ENCODE measurements at places on chromosomes 13 and 19.

DNA sequence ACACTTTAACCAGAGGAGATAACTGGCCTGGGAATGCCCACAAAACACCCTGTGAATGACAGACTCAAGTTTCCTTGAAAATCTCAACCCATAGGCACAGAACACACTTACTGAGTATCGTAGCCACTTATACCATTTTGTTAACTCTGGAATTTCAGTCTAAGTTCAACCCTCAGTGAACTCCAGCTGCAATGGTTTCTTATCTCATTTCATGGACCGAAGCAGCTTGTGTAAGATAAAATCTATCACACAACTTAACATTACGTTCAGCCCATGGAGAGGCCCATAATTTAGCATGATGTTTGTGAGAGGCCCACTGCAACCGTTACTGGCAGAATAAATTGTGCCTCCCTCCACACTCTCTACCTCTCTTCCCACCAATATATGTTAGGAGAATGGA, 323.0 kb downstream of the DNAJC15 start:
- DNase-seq = no peak

- no peak for DNase-seq
These were observed 23.5 kb downstream of the NFIC start for GRCh38 chr19:3389876-3390371.

DNA sequence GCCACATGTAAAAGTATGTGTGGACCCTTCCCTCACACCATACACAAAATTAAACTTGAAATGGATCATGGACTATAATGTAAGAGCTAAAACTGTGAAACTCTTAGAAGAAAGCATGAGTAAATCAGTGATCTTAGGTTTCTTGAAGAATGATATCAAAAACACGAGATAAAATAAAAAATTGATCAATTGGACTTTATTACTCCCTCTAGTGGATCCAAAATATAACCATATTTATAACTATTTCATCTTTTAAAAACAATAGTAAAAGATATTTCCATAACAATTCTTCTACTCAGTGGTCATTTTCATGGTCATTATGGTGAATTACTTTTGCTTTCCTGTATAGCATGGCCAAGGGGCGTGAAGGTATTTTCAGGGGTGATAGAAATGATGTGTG, 174.6 kb upstream of the LSM14A start:
- no peak for DNase-seq

- peak; percentile 75 for DNase-seq
These were observed 2.5 kb downstream of the LYL1 start for GRCh38 chr19:13100031-13100588.

GRCh38 chr13:41970022-41970421, 9.1 kb upstream of the VWA8 start:
- no peak for DNase-seq

DNA sequence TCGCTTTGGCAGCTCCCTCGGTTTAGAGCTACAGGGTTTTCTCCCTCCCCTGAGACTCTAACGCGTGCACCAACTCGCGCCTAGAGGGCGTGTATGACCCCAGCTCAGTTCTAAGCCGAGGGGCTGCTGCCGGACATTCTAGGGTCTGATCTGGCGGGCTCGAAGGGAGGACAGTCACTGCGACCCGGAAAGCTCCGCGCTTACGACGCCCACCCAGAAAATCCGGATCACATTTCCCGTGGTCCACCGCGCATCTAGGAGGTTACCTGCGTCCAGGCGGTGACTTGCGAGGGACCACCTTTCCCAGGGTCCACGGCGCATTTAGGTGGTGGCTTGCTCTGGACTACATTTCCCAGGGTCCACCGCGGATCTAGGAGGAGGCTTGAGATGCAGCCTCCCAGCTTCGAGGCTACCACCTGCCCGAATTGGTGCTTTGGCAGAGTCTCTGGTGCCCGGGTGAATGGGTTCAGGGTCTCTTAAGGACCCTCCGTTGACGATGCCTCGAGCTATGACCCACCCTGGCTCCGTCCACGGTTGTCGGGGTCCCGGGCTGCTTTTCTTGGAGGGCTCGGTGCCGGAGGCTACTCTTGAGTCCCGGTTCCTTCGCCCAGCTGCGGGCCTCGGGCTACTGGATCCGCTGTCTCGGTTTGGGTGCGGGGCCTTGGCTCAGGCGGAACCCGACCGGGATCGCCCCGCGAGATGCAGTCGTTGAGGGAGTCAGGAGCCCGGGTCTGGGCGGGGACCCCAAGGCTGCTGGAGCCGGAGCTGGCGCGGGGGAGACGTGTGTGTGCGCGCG, 30.5 kb downstream of the ZNF146 start:
- DNase-seq = no peak

DNA sequence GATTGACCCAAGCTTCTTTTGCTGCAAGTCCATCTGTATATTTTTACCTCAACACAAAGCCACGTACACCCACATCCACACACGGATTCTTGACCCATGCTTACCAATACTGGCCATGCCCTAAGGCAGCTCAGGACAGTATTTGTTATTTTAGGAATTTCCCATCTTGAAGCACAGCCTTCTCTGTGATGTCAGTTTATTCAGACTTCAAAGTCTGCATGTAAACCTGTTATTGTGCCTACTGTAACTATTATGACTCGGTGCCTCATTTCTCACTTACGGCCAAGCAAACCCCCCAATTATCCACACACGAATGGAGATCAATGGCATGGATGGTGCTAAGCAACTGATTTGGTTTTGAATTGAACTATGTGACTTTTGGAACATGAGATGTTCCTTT, 17.5 kb downstream of the CLDN10 start:
- DNase-seq = no peak

GRCh38 chr13:37230346-37230745, 124.9 kb upstream of the CSNK1A1L start:
- DNase-seq = no peak

- DNase-seq = no peak
These were observed 4.0 kb downstream of the FXYD3 start for GRCh38 chr19:35119578-35120155.

- DNase-seq = no peak
These were observed 35.0 kb downstream of the NAA16 start for GRCh38 chr13:41345914-41346589.

DNA sequence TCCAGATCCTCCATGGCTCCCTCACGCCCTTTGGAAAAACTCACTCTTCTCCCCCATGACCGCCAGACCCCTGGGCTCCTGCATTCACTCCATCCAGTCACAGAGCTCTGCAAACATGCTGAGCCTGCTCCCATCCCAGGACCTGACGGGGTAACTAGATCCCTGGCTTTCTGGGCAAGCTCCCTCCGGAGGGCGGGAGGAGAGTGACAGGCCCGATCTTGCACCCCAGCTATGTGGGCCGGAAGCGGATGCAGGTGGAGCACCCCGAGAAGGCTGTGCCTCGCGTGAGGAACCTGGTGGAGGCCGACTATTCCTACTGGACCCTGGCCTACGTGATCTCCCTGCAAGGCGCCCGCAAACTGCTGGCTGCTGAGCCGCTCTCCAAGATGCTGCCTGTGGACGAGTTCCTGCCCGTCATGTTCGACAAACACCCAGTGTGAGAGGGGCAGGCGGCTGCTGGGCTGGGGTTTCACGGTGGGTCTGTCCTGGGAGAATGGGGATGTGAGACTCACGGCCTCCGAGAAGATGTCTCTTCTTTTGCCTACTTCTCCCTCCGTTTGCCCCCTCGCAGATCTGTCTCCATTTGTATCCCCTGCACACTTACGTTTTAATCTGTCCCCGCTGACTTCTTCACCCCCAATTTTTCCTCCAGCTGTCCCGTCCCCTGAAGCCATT, 25.2 kb downstream of the COLGALT1 start:
- DNase-seq = no peak

DNA sequence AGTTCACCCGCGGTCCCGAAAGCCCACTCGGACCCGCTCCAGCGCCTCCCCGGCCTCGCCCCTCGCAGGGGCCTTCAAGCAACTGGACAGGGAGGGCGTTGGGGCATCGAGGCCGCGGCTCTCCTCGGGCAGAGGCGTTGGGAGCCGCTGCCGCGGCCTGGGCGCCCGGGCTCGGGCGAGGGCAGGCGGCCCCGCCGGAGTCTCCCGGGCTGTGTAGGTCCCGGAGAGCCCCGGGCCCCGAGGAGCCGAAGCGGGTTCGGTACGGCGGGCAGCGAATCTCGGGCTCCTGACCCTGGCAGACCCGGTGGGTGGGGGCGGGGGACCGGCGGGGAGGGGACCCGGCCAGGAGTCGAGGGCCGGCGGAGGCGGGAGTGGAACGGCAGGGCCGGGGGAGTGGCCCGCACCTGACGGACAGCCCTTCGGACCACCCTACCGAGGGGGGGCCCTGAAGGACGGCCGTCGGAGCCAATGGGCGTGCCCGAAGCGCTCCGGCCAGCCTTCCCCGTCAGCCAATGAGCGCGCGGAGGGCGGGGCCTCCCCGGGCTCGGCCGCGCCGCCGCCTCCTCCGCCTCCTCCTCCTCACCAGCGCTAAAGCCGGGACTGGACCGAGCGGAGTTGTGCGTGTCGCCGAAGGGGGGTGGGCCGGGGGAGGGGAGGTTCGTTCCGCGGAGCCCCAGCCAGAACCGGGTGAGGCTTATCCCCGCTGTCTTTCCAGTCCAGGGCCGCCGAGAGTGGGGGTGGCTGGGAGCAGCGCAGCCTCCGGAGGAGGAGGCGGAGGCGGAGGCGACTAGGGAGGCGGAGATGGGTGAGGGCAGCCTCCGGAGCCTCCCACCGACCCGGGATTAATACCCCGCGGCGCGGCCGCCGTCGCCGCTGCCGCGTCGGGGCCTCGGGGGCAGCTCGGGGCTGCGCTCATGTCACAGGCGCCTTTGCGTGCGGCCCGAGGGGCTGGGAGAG, at the start of gene ZMYM2:
Gene ZMYM2, plus strand, starts transcription at position 573 of the 957 bp plus-strand sequence. CDS start 34,346 bp downstream, outside the sequence.
- peak; percentile 98 for DNase-seq

DNA sequence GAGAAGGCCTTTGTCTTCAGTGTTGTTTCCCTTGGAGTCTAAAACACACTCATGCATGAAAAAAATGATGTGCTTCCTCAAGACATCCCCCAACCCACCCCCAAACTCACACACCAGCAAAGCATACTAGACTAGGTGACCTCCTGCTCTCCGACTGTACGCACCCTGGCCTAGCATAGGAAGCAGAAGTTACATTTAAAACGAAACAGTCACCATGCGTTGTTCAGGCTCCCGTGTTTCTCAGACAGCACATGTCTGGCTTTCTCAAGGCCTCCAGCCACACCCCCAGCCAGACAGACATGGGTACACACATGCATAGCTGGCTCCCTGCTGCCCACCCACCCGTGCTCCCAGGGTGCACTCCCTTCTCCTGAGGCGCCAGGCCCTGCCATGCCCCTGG, 28.7 kb upstream of the C1QTNF9 start:
- no peak for DNase-seq

DNA sequence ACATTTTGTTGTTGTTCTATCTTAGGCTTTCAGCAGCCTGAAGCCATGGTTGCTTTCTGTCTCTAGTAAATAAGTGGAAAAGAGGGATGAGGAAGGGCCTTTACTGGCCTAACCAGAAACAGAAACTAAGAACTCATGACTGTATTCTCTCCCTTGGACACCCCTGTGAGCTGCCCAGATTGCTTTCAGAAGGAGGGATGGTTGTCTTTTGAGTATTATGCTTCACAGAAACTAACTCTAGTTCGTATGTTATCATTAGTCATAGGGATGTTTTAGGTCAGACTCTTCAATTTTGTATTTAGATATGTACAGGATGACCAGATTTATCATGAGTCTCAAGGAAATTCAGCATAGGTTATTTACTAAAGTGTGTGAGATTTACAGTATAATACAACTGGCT, 17.5 kb downstream of the BORA start:
- DNase-seq = no peak

DNA sequence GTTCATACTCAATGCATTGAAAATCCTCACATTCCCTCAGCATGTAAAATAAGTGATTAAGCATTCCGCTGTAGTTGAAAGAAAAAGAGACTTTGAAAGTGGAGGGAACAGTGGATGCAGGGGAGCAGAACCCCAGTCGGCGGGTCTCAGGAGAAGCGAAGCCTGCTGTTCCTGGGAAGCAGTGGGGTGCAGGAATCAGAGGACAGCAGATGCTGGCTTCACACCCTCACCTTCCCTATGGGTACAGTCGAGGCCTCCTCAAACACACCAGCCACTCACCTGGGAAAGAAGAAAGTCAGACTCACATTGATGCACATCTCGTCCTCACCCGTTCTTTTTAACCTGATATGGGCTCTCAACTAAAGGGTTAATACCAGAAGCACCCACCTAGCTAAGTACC, 38.2 kb downstream of the COL4A2 start:
- no peak for DNase-seq

GRCh38 chr19:44552324-44552723, 22.8 kb upstream of the CEACAM20 start:
- peak; percentile 40 for DNase-seq

DNA sequence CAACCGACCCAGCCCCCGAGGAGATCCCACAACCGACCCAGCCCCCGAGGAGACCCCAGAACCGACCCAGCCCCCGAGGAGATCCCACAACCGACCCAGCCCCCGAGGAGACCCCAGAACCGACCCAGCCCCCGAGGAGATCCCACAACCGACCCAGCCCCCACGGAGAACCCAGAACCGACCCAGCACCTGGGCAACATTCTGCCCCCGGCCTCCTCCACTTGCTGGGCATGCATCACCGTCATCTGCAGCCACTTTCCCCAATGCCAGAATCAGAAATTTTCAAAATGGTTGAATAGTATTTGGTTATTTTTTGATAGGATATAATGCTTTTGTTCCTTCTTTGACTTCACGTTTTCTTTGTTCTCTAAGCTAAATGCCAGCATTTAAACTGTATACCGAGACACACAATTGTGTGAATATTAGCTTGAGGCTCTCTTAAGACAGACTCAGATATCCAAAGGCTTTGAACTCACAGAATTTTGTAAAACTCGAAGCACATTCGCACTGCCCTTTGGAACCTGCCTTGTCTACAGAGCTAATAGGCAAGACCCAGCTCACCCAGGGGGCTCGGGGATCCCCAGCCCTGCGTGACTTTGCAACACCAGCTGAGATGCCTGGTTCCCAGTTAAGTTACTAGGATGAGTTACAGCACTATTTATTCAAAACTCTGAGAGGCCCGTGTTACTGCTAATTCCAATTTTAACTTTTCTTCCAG, 15.5 kb upstream of the RASA3 start:
- DNase-seq = no peak

DNA sequence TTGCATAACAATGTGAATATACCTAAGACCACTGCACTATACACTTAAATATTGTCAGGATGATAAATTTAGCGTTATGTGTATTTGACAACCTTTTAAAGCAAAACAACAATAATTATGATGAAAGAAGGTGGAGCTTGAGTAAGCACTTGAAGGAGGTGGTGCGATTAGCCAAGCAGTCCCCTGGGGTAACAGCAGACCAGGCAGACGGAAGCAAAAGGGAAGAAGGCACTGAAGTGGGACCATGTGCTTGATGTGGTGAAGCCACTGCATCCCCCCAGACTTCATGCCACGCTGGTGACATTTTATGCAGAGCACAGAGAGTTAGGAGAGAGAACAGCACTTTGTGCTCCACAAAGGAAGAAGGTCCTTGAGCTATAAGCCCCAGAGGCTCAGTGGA, 58.3 kb upstream of the ZNF507 start:
- DNase-seq = no peak
